Forelimb muscle (tissue), 1 donor: ENCODE measurements at places on chromosomes 6 and 20. TPM values are rescaled to one million over a fixed set of nuclear protein-coding genes. Genes with fewer than 3 reads are reported as not detected.

- DNase-seq = no peak
Measured at GRCh38 chr6:159608961-159609651, 83.9 kb downstream of the SOD2 start.

PROKR2 gene
- polyA plus RNA-seq = not detected

DDO gene
- 0.95 TPM for polyA plus RNA-seq

SEL1L2 gene
- not detected for polyA plus RNA-seq

DNA sequence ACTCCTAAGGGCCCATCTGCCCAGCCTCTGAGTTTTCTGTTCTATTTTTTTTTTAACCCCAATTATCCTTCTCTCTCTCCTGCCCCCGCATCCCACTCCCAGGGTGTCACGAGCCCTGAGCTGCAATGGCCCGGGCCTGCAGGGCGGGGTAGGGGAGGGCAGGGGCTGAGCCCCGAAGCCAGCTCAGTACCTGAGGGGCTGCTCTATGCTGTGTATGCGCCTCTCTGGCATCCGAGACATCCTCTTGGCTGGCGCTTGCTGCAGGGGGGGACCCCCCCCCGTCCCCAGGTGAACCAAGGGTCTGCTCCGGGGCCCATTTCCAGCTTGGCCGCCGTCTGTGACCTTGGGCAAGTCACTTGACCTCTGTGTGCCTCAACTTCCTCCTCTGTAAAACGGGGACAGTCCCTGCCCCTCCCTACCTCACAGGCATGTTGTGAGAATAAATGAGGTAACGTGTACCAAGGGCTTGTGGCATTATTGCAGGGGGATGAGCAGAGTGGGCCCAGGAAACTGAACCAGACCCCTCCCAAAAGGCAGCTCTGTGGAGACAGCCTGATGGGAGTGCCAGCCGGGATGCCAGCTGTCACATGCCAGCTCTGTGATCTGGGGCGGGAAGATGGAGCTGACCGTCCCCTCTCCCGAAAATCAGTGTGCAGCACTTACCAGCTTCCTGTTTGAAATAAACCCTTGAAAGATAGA is 13.0 kb upstream of the MYL9 start:
- no peak for DNase-seq

DNA sequence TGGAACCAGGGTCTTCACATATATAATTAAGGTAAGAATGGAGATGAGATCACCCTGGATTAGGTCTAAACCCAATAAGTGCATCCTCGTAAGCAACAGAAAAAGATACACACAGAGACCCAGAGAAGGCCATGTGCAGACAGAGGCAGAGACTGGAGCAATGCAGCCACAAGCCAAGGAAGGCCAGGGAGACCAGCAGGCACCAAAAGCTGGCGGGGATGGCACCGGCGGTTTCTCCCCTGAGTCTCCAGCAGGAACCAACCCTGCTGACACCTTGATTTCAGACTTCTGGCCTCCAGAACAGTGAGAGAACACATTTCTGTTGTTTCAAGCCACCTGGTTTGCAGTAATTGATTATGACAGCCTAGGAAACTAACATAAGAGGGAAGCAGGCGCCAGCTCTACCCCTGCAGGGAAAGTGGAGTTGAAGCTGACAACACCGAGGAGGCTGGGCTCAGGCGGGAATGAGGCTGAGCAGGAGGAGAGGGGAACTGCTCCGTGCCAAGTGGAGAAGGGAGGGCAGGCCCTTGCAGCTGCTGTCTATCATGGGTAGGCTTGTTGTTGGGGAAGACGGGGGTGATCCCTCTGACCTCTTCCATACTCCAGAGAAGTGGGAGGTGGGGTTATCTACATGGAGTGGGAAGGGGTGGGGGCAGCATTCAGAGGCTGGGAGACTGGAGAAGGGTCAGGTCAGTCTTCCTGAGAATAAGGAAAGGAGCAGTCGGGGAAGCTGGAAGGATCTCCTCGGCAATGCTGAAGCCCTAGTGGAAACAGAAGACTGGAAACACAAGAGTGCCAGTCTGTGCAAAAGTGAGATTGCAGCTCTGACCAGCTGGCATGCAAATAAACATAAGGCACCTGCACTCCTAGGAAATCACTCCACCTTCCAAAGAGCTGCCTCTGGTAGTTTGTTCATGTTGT is 72.7 kb downstream of the NFATC2 start:
- no peak for DNase-seq

SYCP2 gene
- polyA plus RNA-seq = 3.9 TPM

IL17F gene
- polyA plus RNA-seq = not detected

GRCh38 chr20:37810027-37810426 is 92.9 kb upstream of the VSTM2L start:
- no peak for DNase-seq
